NCI-H1417 treated with DMSO at 0.1 percent for 48 hours (cell line): ENCODE measurements at places on chromosomes 16 and 17.

- DNase-seq, result no peak
These were observed 188.8 kb upstream of the CHMP6 start for GRCh38 chr17:80802626-80803450.

GRCh38 chr16:49704586-49705155, 151.2 kb downstream of the ZNF423 start:
- no peak for DNase-seq

DNA sequence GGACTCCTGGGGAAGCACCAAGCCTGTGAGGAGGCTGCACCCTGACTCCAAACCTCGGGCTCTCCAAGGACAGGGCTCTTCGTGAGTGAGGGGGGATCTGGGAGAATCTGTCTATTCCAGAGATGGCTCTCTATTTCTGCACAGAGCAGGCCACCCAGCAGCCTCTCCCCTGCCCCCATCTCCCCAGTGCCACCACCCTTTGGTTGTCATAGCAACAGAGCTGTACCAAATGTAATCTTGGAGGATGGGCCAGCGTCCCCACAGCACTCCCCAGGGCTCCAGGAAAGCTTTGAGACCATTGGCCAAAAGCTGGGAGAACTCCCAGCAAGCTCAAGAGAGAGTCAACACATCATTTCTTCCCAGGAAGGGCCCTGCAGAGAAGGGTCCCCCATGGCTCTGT, 49.3 kb downstream of the ABCC12 start:
- no peak for DNase-seq

- DNase-seq, result no peak
These were observed 11.3 kb downstream of the TMC6 start for GRCh38 chr17:78117027-78117981.

- no peak for DNase-seq
These were observed 150.3 kb downstream of the IRX3 start for GRCh38 chr16:54136276-54136625.

DNA sequence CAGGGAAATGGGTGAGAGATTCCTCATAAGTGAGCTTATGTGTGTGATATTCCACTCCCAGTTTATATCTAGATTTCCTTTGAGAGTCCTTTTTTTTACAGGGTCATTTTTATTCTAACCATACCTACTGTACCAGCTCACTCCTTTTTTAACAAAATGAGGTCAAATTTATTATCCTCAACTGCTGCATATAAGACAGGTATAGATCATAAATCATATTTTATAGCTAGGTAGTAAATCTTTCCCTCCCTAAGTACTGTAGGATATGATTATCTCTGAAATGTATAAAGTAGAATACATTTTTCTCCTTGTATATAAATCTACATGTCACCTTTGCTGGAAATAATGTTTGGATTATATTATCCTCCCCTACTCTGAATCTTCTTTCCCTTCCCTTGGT, 31.5 kb downstream of the AP2B1 start:
- DNase-seq, result no peak

GRCh38 chr16:84826558-84826941, 6.8 kb downstream of the CRISPLD2 start:
- DNase-seq, result no peak

GRCh38 chr16:27514806-27515205, 34.9 kb downstream of the GTF3C1 start:
- DNase-seq, result no peak

GRCh38 chr16:13883276-13883675, 36.7 kb upstream of the ERCC4 start:
- no peak for DNase-seq
